ENCODE measurements at places on chromosomes 16 and 17.

DNA sequence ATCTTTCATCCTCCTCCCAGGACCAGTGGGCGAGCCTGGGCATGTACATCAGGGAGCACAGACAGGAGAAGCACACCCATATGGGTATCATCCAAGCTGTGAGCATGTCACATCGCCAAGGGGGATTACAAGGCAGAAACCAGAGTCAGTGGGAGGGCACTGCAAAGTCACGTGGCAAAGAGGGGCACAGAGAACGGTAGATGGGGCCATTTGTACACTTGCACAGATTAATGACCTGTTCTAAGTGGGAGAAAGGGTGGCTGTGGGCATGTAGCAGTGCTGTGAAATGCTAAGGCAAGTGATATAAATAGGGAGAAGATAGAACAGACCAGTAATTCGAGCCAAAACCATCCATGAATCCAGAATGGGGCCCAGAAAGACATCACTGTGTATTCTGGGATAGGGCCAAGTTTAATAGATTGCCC, 265.0 kb downstream of the CPPED1 start:
- DNase-seq = no peak

DNA sequence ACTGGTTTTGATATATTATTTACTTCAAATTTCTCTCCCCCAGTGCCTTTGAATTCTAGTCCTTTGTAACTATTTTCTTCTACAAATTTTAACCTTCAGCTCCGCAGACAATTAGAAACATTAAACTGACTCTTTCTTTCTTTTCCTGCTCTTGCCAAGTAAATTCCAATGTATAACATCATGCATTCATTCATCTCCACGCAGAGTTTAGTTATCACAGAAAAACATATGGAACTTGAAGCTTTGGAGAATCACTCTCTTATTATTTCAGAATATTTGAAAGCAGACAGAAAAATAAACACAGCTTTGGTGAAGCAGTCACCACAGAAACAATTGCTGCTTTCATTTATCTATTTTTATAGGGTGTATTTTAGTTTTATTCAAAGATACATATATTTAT, 778.7 kb upstream of the CDH8 start:
- DNase-seq = no peak

- no peak for DNase-seq
Observed at GRCh38 chr16:19128454-19129200, 14.9 kb downstream of the ITPRIPL2 start.

GRCh38 chr16:917591-918061, 53.2 kb downstream of the LMF1 start:
- no peak for DNase-seq

- no peak for DNase-seq
Observed at GRCh38 chr16:61887903-61888302, 148.3 kb downstream of the CDH8 start.

DNA sequence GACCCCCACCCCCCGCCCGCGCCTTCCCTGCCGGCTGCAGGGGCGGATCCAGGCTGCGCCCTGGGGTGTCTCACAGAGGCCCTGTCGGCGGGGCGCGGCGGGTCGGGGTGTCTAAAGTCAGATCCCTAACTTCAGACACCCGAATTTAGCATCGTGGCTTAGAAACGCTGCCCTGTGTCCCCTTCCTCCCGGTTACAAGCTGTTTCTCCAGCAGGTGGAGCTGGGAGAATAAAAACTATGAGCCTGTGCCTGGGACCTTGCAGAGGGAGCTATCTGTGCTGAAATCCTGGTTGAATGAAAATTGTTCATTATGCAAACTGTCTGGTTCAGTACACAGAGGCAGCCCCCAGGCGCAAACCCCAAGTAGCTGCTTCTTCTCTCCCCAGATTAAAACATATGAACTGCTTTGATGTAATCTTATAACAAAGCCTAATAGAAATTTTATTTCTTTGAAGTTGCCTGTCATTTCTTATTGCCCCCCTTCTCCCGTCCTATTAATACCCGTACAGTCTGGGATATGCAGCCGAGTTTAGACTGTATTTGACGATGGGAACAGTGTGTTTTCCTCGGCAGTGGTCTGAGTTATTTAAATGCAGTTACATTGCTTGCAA, 79.0 kb downstream of the RPA1 start:
- DNase-seq = peak; percentile 35

DNA sequence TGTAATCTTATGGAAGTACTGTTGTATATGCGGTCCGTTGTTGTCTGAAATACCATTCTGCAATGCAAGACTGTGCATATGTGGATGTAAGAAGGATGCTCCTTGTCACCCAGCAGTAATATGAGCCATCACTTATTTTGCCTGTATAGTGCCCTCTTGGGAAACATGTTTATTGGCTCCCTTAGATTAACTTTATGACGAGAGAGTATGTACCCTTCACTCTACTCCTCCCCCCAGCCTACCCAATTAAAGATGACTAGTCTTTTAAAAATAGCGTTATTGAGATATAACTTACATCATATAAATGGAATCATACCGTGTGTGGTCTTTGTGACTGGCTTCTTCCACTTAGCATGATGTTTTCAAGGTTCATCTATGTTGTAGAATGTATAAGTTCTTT, 33.6 kb downstream of the FTO start:
- DNase-seq = no peak

DNA sequence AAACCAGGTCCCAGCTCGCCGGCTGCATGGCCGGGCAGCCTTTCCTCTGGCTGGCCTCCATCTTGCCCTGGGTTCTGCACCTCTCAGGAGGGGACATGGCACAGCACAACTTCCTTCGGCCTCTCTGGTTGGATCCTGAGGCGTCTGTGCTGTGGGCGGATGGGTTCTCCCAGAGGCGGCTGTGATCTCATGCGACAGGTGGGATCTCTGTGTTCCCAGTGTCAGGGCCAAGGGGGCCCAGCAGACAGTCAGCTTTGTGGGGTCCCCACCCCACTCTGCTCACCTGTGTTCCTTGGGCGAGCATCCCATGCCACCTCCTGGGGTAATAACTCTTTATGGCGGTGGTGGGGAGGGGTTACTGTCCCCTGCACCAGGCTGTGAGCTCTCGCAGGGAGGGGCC, 35.8 kb downstream of the FA2H start:
- DNase-seq = no peak

Data from stimulated activated CD4-positive, alpha-beta T cell treated with anti-CD3 and anti-CD28 coated beads, Interleukin-12 subunit alpha, Interleukin-12 subunit beta, amount 100 ng/mL, for 24 hours (primary cell).